Smooth muscle cell of the pulmonary artery (primary cell): ENCODE measurements at places on chromosomes 7 and 10. TPM values are rescaled to one million over a fixed set of nuclear protein-coding genes. Genes with fewer than 3 reads are reported as not detected.

The ANXA8 gene
- total RNA-seq = 0.07 TPM in 1 of 2 replicates, not detected in the other

The FXYD4 gene
- total RNA-seq = not detected in 2 replicates

The FZD8 gene
- total RNA-seq = 14.5 and 153 TPM in 2 replicates

The ACSL5 gene
- 1.0 and 1.4 TPM in 2 replicates for total RNA-seq

The FOXP2 gene
- total RNA-seq = 0.26 and 0.46 TPM in 2 replicates

The WIPF3 gene
- total RNA-seq = 0.07 TPM in 2 replicates

The ZNF365 gene
- 6.0 and 11.0 TPM in 2 replicates for total RNA-seq

The IQCE gene
- 9.6 and 12.9 TPM in 2 replicates for total RNA-seq

The CHST12 gene
- 11.3 and 13.1 TPM in 2 replicates for total RNA-seq

The AASS gene
- 34.3 and 43.3 TPM in 2 replicates for total RNA-seq

The SPDYE11 gene
- total RNA-seq = not detected in 2 replicates

The TMEM273 gene
- 0.13 and 0.33 TPM in 2 replicates for total RNA-seq

The ASAH2 gene
- 0.53 and 3.2 TPM in 2 replicates for total RNA-seq

The NPC1L1 gene
- 0.07 and 0.13 TPM in 2 replicates for total RNA-seq

The LLCFC1 gene
- total RNA-seq = not detected in 2 replicates

The TMEM26 gene
- 0.40 and 2.0 TPM in 2 replicates for total RNA-seq

The MYH16 gene
- total RNA-seq = not detected in 2 replicates

The AGMO gene
- 0.10 and 5.5 TPM in 2 replicates for total RNA-seq

The PIK3AP1 gene
- total RNA-seq = 0.13 TPM in 1 of 2 replicates, not detected in the other

The PRPS1L1 gene
- not detected in 2 replicates for total RNA-seq

The RAMP3 gene
- total RNA-seq = not detected in 2 replicates

The RAB19 gene
- not detected in 2 replicates for total RNA-seq

The ODAD2 gene
- total RNA-seq = 0.26 and 1.3 TPM in 2 replicates

The GIMAP8 gene
- 0.07 TPM in 2 replicates for total RNA-seq

The SFTPA1 gene
- total RNA-seq = not detected in 2 replicates

The NSUN6 gene
- 5.7 and 6.1 TPM in 2 replicates for total RNA-seq

The GTF2IRD2 gene
- 6.1 and 6.3 TPM in 2 replicates for total RNA-seq

The OPALIN gene
- not detected in 2 replicates for total RNA-seq

The BHLHA15 gene
- 0.26 and 1.4 TPM in 2 replicates for total RNA-seq

The CRHR2 gene
- total RNA-seq = not detected in 2 replicates

The MBL2 gene
- total RNA-seq = not detected in 2 replicates

The LRRN3 gene
- total RNA-seq = 3.1 and 7.4 TPM in 2 replicates

The ANKRD61 gene
- total RNA-seq = 0.13 TPM in 1 of 2 replicates, not detected in the other

The EEF1AKMT2 gene
- 15.7 and 23.4 TPM in 2 replicates for total RNA-seq

The RNF148 gene
- 0.43 and 0.65 TPM in 2 replicates for total RNA-seq

The H2BK1 gene
- not detected in 2 replicates for total RNA-seq

The CFAP43 gene
- 0.23 and 0.52 TPM in 2 replicates for total RNA-seq

The PPP1R17 gene
- not detected in 2 replicates for total RNA-seq

The CLDN3 gene
- not detected in 2 replicates for total RNA-seq

The AMPH gene
- 0.13 and 0.78 TPM in 2 replicates for total RNA-seq

The RADIL gene
- 0.13 and 2.0 TPM in 2 replicates for total RNA-seq

The POT1 gene
- total RNA-seq = 38.2 and 44.1 TPM in 2 replicates

The DGKI gene
- total RNA-seq = 12.7 and 15.8 TPM in 2 replicates

The CCL26 gene
- 0.36 and 1.8 TPM in 2 replicates for total RNA-seq

The TAS2R3 gene
- 2.0 and 2.4 TPM in 2 replicates for total RNA-seq

The CYP2W1 gene
- total RNA-seq = not detected in 2 replicates

The RARRES2 gene
- 0.65 and 1.7 TPM in 2 replicates for total RNA-seq

The CPA4 gene
- 46.4 and 140 TPM in 2 replicates for total RNA-seq

The LEP gene
- 0.17 and 8.9 TPM in 2 replicates for total RNA-seq

The ASZ1 gene
- total RNA-seq = not detected in 2 replicates

The NSMCE4A gene
- 11.5 and 12.6 TPM in 2 replicates for total RNA-seq

The CHST3 gene
- total RNA-seq = 49.4 and 64.2 TPM in 2 replicates

The HNRNPH3 gene
- 26.4 and 32.9 TPM in 2 replicates for total RNA-seq

The MYL7 gene
- total RNA-seq = not detected in 2 replicates

The ARHGEF35 gene
- 0.63 and 1.3 TPM in 2 replicates for total RNA-seq

The SLC18A3 gene
- not detected in 2 replicates for total RNA-seq

The NEUROD6 gene
- not detected in 2 replicates for total RNA-seq

The RSPH10B2 gene
- 0.20 TPM in 1 of 2 replicates, not detected in the other for total RNA-seq
